Mesenteric fat pad (tissue), 1 donor: ENCODE measurements at places on chromosomes 1 and 21. TPM values are rescaled to one million over a fixed set of nuclear protein-coding genes. Genes with fewer than 3 reads are reported as not detected.

GNG12 gene
- total RNA-seq: 128 TPM

ADAM30 gene
- not detected for total RNA-seq

AGTRAP gene
- 39.8 TPM for total RNA-seq

LCE1E gene
- total RNA-seq: not detected

COL24A1 gene
- total RNA-seq: 0.32 TPM

DNA sequence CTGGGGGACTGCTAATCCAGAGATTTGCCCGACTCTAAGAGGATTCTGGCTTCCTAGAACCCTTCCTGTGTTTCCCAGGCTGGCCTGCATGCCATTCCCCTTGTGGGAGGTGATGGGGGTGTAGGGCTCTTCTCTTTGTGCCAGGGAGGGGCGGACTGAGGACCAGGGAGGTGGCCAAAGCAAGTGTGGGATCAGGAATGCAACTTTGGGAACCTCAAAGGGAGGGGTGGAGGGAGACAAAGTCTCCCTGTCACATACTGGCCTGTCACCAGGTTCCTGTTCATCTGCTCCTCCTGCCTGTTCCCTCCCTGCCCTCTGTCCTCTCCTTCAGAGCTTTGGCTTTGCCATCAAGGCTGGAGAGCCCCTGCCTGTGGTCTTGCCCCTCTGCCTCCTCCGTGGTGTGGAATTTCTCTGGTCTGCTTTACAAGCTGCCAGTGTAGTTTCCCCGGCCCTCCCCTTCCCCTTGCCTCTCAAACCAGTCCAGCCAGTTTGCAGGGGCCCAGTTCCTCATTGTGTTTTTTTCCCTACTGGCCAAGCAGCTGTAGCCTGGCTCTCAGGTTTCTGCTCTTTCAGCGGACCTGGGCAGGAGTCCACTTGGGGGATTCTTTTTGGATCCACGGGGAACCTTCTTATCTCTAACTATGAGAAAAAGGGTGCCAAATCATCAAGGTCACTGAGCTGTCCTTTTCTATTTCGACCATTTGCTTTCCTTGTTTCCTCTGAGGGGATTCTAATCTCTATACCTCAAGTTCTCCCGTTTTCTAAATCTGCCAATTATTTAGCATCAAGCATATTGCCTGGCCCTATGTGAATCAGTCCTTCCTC, 1.8 kb downstream of the CGN start:
- no peak for DNase-seq

DNA sequence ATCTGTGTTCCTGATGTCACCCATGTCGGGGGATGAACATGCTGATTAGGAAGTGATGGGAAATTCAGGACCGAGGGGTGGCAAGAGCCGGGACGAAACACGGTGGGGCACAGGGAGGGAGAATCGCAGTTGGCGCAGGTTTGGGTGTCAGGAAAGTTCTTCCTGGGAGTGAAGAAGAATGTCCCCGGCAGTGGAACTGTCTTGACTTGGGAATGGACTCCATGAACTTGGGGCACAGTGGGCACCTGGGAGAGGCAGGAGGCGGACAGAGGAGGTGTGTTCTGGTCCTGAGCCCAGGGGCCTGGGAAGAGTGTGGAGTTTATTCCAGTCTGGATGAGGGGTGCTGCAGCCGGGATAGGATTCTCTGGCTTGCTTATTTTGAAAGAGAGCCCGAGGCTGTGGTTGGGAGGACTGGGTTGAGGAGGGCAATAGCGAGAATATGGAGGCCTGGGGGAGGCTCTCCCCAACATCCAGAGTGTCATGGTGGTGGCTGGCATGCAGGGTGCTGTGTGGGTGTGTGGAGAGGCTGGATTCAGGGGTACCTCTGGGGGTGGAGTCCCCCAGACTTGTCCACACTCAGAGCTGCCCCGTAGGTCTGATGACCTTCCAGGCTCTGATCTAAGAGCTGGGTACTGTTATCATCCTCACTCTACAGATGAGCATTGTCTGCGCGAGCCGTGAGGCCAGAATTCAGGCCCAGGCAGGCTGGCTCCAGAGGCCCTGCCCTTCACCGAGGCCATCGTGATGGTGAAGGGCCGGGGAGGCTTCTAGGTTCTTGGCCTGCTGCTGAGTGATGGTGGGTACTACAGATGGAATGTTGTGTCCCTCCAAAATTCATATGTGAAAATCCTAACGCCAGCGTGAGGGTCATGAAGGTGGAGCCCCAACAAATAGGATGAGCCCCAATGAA, 274.5 kb upstream of the C1orf174 start:
- peak; percentile 87 for DNase-seq

- DNase-seq: no peak
Observed at GRCh38 chr1:80258659-80259058, 1252.1 kb upstream of the ADGRL4 start.

DNA sequence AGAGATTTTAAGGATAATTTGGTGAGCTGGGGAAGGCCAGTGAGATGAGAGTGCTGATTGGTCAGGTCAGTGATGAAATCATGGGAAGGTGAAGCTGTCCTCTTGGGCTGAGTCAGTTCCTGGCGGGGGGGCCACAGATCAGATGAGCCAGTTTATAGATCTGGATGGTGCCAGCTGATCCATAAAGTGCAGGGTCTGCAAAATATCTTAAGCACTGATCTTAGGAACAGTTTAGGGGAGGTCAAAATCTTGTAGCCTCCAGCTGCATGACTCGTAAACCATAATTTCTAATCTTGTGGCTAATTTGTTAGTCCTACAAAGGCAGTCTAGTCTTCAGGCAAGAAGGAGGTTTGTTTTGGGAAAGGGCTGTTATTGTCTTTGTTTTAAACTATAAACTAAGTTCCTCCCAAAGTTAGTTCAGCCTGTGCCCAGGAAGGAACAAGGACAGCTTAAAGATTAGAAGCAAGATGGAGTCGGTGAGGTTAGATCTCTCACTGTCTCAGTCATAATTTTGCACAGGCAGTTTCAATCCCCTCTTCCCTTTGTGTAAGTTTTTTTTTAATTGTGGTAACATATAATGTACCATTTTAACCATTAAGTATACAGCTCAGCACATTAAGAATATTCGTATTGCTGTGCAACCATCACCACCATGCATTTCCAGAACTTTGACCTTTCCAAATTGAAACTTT, 39.4 kb downstream of the PTAFR start:
- no peak for DNase-seq

DNA sequence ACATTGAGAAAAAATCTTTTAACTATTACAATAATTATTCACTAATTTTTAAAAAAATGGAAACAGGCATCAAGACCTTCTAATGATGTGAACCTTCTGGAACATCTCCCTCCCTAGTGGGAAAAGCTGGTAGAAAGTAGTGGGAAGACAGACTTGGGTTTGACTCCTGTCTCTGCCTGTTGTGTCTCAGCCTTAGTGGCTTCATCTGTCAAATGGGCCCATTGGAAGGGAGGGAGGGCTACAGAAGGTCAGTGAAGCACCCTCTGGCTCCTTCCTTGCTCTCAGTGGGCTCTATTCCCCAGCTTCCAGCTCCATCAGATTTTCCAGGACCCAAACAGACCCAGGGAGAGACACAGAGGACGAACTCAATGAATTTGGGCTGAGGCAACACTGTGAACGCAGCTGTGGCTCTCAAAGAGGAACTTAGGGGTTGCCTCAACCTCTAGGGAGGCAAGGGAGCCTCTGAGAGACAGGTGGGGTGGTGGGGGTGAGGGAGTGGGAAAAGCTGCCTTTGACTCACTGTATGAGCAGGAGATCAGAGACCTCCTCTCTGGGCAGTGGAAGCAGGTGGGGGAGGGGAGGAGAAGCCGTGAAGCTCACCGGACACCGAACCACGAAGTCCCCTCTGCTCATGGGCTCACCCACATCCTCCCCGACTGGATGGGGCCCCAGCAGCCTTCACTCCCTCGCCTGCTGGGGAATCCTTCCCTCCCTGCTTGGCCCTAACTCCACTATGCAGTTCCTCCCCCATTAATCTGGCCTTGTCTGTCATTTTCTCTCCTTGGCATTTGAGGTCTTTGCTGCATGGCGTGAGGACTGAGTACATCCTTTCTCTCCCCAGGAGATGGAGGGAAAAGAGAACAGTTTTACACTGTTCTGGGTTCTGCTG, 4.5 kb downstream of the CNR2 start:
- no peak for DNase-seq

DNA sequence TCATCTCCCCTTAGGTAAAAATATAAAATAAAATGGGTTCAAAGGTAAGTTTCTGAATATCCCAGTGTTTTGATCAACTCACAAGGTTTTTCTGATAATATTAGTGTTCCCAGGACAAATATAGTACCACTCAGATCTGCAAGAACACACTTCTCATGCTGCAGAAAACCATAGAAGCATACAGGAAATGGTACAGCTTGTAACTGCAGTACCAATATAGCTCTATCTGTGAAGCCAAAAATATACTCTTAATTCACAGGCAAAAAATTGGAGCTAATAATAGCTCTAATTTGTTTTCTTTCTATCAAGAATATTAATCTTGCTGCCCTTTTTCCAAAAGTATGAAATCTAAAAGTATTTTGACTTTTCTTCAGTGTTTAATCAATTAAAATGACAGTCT, 13.2 kb downstream of the VPS45 start:
- DNase-seq: no peak

DNA sequence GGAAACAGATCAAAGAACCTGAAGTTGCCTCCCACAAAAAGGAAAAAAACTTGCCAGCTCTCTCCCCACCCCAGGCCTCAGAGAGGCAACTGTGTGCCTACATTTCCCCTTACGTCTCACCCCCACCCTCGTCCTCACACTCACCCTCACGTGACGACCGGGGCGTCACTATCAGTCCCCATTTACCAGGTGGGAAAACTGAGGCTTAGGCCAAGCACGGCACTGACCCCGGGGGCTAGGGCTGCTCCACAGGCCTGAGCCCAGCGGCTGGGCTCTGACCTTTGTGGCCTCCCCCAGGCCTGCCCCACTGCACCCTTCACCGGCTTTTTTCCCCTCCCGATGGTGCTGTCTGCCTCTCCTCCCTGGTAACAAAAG, 51.5 kb upstream of the RUNX3 start:
- no peak for DNase-seq

GRCh38 chr1:194047206-194047605, 860.8 kb upstream of the B3GALT2 start:
- no peak for DNase-seq
